ENCODE measurements at places on chromosomes 2 and 18. TPM values are rescaled to one million over a fixed set of nuclear protein-coding genes. Genes with fewer than 3 reads are reported as not detected.
A peak's percentile ranks its signal among the peaks of the same experiment; 100 is the strongest.

GRCh38 chr2:230697676-230698075, 15.0 kb upstream of the CAB39 start:
- peak; percentile 63 for DNase-seq

The PRADC1 gene
- 15.0 TPM for total RNA-seq

DNA sequence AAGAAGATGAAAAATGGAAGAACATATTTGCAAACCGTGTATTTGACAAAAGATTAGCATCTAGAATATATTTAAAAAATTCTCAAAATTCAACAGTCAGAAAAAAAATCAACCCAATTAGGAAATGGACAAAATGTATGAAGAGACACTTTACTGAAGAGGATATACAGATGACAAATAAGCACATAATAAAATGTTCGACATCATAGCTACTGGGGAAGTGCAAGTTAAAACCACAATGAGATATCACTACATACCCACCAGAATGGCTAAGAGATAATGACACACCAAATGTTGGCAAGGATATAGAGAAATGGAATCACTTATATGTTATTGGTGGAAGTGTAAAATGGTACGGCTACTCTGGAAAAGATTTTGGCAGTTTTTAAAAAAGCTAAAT, 11.7 kb upstream of the NUP35 start:
- DNase-seq = no peak

- DNase-seq = no peak
Observed at GRCh38 chr2:77104554-77104953, 417.6 kb downstream of the LRRTM4 start.

The CCDC85A gene
- total RNA-seq = 0.45 TPM

The ASB18 gene
- total RNA-seq = not detected

DNA sequence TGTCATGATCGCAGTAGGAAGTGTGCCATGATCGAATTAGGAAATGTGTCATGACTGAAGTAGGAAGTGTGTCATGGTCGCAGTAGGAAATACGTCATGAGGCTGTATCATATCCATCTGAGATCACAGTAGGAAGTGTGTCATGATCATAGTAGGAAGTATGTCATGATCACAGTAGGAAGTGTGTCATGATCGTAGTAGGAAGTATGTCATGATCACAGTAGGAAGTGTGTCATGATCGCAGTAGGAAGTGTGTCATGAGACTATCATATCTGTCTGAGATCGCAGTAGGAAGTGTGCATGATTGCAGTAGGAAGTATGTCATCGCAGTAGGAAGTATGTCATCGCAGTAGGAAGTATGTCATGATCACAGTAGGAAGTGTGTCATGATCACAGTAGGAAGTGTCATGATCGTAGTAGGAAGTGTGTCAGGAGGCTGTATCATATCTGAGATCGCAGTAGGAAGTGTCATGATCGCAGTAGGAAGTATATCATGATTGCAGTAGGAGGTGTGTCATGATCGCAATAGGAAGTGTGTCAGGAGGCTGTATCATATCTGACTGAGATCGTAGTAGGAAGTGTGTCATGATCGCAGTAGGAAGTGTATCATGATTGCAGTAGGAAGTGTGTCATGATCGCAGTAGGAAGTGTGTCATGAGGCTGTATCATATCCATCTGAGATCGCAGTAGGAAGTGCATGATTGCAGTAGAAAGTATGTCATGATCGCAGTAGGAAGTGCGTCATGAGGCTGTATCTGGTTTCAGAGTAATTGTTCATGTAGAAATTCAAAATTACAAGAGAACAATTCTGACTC, 56.4 kb upstream of the NFATC1 start:
- no peak for DNase-seq

The POTEI gene
- total RNA-seq = not detected

The CROCC2 gene
- 0.41 TPM for total RNA-seq

DNA sequence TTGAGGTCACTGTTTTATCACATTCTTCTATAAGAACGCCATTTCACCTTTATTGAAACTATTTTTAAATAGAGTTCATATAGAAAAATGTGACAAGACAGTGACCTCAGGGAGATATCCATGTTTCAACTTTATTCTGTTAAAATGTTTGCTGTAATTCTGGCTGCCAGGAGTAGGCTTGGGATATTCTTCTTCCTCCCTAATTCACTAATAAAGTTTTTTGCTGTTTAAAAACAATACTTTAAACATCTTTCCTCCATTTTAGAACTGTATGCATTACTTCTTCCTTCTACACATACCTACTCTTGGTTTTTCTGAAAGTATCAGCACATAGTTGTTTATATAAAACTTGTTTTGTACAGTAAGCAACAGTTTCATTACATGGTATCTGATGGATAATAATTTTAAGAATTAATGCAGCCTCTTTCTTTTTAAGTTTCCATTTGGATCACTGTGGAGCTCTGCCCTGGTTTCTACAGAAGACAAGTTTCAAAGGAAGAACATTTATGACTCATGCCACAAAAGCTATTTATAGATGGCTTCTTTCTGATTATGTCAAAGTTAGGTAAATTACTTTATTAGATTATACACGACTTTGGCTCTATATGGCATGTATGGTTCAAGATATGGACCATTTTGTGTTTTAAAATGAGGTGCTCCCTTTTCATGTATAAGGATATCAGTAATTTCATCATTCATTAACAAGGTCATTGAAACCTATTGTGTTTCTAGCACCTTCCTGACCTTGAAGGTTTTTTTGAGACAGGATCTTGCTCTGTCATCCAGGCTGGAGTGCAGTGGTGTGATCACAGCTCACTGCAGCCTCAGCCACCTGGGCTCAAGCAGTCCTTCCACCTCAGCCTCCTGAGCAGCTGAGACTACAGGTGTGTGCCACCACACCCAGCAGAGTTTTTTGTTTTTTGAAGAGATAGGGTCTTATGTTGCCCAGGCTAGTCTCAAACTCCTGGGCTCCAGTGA, 7.2 kb downstream of the CPSF3 start:
- peak; percentile 30 for DNase-seq

GRCh38 chr2:232142049-232142448, 180.5 kb downstream of the DIS3L2 start:
- DNase-seq = peak; percentile 47

DNA sequence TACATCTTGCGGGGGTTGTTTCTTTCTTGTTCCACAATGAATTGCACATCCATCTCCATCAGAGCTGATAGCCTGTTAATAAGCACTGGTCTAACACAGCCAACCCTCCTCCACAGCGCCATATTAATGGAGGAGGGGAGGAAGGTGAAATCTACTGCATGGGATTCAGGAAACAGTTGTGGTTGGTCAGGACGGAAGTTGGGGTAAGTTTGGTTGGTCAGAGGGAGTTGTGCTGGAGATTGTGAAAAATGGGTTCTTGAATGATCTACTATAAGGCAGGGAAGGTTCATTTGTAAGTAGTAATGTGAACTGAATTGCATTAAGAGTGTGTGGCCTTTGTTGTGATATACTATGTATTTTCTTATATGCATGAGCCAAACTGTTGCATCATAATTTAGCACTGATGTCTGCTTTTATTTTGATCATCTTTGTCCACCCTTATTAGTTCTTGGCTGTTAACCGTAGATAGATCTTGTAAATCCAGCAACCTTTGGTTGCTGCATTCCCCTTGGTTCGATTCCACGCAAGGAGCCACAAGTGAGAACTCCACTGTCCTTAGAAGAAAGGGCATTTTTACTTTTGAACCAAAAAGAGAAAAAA, 150.6 kb upstream of the MAPRE2 start:
- no peak for DNase-seq

The PCARE gene
- total RNA-seq = under 0.01 TPM

The IL37 gene
- total RNA-seq = not detected

- peak; percentile 26 for DNase-seq
Observed at GRCh38 chr2:64525317-64525613, 1.1 kb downstream of the AFTPH start.

DNA sequence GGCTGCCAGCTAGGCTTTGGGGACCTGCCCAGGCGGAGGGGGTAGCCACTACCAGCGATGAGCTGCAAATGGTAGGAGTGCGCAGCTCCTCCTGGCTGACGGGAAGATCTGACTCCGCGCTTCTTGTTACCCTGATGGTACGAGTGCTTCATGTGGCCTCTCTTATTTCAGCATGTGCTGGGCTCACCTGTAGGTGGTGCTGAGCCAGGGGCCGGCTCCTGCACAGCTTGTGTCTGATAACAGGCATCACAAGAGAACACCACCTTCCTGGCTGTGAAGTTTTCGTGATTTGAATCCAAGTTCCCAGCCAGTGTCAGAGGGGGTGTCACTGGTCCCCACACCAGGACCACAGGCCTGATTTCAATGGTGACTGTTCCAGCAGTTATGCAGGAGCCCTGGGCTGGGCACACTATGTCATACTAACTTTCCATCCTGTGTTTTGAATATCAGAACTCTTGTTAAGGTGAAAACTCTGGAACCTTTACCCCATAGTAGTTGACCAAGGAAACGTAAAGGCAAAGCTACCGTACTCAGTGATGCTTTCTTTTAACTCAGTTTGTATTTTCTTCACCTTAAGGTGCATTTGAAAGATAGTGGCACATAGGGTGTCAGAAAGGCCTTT, 28.0 kb downstream of the APCDD1 start:
- no peak for DNase-seq

- no peak for DNase-seq
Observed at GRCh38 chr2:6800553-6800952, 65.2 kb downstream of the CMPK2 start.

DNA sequence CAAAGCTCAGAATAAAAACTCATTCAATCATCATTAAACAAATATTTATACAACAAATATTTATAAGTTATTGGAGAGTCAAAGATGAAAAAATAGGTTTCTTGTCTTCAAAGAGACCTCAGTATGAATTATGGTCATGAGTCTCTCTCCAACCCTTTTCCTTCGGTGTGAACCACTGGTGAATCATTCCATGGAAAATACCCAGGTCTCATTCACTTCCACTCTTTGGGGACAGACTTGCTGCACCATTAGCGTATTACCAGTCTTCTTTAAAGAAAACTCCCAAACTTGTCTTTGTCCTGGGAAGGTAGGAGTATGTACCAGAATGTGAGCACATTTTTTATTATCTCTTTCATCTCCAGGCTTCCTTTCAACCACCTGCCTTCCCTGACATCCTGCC, 257.4 kb upstream of the RBMS1 start:
- DNase-seq = peak; percentile 60

The GPR45 gene
- not detected for total RNA-seq

DNA sequence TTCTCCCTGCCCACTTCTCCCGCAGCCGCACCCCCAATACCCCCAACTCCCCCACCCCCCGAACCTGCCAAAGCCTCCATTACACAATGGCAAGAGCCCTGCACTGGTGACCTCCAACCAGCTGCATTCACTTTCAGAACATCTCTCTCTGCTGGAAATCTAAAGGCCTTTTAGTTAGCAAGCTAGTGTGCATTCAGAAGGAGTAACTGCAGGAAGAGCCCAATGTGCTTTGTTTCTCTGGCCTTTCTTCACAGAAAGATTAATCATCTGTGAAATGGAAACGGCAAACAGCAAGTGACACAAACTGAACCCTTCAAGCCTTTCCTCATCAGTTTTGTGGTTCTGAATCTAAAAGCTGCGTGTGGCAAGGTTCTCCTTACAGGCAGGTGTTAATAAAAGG, 124.2 kb downstream of the OLA1 start:
- no peak for DNase-seq

GRCh38 chr2:240129731-240130392, 6.2 kb downstream of the COPS9 start:
- no peak for DNase-seq

GRCh38 chr2:229996320-229996719, 72.4 kb downstream of the SLC16A14 start:
- DNase-seq = peak; percentile 49

- DNase-seq = no peak
Observed at GRCh38 chr2:232457121-232458011, 1.4 kb downstream of the ALPI start.

DNA sequence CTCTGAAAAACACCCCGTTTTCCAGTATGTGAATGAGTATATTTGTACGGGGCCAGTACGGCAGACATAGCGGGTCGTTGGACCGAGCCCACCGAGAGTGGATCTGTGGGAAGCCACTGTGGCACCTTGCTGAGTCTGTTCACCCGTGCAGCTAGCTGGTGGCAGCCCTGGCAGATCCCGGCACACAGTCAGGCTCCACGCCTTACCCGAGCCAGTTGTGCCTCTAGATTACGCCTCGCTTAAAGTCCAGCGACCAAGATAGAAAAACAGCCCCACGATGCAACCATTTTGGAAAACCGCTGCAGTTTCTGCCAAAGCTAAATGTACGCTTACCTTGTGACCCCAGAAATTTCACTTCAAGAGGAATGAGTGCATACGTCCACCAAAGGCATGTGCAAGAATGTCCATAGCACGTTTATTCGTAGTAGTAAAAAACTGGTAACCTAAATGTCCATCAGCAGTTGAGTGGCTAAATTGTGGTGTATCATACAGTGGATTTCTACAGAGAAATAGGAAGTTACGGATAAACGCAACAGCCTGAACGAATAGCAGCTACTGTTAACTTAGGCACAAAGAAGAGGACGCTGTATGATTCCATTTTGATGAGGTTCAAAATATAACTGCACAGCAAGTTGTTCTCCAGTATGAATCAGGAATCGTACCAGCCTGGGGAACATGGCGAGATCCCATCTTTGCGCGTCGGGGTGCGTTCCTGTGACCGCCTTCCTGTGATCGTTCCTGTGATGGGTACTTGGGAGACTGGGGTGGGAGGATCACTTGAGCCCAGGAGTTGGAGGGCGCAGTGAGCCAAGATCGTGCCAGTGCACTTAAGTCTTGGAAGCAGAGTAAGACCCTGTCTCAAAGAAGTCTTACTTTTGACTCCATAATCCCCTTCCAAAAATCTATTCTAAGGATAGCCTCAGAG, 688 bp upstream of the WDR33 start:
- DNase-seq = no peak

DNA sequence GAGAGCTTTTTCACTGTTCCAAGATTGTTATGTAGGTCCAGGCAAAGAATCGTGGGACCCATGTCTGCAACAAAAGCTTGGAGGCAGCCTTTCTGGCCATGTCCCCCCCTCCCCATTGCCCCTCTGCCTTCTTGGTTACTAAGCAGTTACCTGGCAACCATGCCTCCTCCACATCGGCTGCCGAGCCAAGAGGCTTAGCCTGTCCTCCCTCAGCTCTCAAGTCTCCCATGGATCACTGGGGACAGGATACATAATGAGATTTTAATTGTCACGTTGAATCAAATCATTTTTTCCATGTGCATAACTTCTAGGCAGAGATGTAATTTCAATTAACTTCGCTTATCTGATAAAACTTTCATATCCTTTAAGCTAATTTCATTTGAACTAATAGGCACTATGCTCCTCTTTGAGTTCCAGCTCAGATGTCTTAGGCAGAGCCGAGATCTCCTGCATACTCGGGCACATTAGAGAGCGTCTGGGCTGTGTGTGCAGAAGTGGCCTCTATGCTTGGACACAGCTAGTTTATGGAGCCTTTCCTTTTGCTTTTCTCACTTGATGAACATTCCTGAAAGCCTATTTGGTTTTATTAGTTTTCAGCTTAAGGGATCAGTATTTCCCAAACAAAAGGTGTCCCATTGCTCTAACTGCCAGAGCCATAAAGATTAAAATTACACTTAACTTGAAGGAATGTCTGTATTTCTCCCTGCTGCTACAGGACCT, 80.7 kb downstream of the LYPD1 start:
- no peak for DNase-seq

DNA sequence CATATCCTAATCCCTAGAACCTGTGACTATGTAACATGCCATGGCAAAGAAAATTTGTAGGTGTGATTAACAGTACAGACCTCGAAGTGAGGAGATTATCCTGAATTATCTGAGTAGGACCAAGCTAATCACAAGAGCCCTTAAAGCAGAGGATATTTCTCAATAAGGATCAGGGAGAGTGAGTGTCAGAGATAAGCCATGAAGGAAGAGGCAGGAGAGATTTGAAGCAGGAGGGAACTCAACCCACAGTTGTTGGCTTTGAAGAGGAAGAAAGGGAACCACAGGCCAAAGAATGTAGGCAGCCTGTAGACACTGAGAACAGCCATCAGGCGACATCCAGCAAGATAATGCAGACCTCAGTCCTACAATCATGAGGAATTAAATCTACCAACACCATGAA, 229.3 kb downstream of the NBAS start:
- DNase-seq = no peak
